DND-41 (cell line): ENCODE measurements at places on chromosomes 1 and 21.

DNA sequence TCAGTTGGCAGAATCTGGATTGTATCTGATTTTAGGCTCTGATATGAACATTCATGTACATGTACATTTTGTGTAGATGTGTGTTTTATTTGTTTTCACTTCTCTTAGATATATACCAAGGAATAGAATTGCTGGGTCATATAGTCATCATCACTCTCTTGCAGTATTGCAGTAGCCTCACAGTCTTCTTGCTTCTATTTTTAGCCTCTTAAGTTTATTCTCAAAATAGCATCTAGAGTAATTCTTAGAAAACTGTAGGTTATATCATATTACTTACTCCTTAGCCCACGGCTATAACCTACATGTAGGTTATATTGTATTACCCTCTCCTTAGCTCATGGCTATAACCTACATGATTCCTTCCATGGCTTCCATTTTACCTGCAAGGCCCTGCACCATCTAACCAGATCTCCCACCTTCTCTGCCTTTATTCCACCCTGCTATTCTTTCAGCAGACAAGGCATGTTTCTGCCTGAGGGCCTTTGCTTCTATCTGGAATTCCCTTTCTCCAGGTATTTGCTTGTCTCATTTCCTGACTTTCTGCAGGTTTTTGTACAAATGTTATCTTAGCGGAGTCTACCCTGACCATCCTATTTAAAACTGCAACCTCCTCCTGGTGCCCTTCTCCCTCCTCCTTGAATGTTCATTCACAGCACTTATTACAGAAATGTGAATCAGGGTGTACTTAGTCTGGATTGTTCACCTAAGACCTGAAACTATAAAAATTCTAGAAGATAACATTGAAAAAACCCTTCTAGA, 109.0 kb upstream of the ETV3 start:
- no peak overlapping the region for H3K4me3 ChIP-seq
- DNase-seq = no peak
- H3K27me3 ChIP-seq = no peaks in the 10 kb centered on the region
- H3K4me1 ChIP-seq = no peaks in the 10 kb centered on the region
- H3K36me3 ChIP-seq = no peaks in the 10 kb centered on the region

DNA sequence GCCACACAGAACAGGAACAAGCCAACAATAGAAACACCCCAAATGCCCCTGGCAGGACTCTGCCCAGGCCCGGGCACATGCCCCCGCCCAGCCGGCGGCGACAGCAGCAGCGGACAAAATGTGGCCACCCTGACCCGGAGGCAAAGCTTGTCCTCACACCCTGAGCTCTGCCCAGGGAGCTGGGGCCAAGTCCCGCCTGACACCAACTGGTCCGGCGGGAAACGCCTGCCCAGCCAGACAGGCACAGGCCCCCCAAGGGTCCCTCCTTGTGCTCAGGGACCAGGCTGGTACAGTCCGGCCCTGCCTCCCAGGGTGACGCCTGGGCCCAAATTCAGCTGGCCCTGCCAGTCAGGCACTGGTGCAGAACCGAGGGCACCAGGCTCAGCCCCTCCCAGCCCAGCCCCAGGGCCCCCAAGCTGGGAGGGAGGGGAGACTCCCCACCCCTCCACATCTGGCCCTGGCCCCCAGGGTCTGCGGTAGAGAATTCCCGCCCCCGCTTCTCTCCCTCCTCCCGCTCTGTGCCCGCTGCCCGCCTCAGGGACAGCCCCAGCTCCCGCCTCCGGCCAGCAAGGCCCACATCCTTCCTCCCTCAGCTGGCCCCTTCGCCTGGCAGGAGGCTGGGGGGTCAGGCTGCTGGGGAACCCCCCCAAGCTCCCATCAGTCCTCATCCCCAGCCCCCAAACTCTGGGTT, 2.0 kb downstream of the AHDC1 start:
- no peaks in the 10 kb centered on the region for H3K27me3 ChIP-seq
- DNase-seq = peak; percentile 51
- peaks cover 81% of the 10 kb centered on the region for H3K4me1 ChIP-seq
- H3K4me3 ChIP-seq = peak overlapping the region; percentile 42; the same call in 1 of the 2 replicates

GRCh38 chr1:185042737-185043136, 2.6 kb upstream of the RNF2 start:
- no peak overlapping the region for H3K4me3 ChIP-seq
- no peak overlapping the region for H3K27ac ChIP-seq
- no peaks in the 10 kb centered on the region for H3K27me3 ChIP-seq
- H3K36me3 ChIP-seq = no peaks in the 10 kb centered on the region; the same call in 1 of the 2 replicates
- DNase-seq = no peak
- H3K4me1 ChIP-seq = peaks cover 20% of the 10 kb centered on the region

DNA sequence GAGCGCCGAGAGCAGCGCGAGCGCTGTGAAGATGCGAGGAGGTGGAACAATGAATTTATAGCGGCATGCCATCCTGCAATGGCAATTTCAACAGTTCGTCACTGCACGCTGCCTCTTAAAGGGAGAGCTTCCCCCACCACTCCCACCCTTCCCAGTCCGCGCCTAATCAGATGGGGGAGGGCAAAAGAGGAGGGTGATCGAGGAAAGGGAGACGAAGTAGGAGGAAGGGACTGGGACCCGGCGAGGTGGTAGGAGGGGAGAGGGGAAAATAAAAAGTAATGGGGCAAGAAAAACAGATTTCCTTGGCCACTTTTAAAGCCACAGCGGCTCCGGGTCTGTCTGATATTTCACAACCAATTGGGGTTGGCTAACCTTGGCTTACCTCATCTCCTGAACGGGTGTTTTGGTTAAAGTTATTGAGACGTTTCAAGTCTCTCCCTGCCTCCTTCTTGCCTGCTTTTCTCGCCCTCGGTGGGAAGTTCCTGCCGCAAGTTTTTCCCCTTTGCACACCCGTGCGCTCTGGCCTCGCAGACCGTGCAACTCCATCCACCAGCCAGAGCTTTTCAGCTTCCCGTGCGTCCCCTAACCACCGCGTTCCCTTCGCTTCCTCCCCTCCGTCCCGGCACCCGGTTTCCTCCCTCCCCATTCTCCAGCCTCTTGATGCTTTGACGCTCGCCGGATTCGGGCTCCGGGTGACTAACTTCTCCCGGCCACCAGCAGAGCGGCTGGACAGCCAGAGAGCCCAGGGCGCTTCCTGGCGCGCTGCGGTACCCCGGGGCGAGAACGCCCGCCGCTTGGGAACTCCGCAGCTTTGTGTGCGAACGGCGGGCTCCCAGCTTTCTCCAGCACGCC, at the start of gene ADAMTS5:
TSS of gene ADAMTS5 (minus strand) at position 27 of the 852 bp plus-strand sequence. CDS start 697 bp downstream, outside the sequence.
- no peak within 1 kb of the TSS for H3K27ac ChIP-seq
- no peak for DNase-seq
- no peaks in the 10 kb centered on the region for H3K27me3 ChIP-seq

- no peaks in the 10 kb centered on the region for H3K4me1 ChIP-seq
- no peaks in the 10 kb centered on the region for H3K36me3 ChIP-seq
- no peak overlapping the region for H3K4me3 ChIP-seq
- H3K27me3 ChIP-seq = no peaks in the 10 kb centered on the region
- H3K27ac ChIP-seq = no peak overlapping the region
These were observed 291.8 kb downstream of the CHRM3 start for GRCh38 chr1:239678181-239678580.

DNA sequence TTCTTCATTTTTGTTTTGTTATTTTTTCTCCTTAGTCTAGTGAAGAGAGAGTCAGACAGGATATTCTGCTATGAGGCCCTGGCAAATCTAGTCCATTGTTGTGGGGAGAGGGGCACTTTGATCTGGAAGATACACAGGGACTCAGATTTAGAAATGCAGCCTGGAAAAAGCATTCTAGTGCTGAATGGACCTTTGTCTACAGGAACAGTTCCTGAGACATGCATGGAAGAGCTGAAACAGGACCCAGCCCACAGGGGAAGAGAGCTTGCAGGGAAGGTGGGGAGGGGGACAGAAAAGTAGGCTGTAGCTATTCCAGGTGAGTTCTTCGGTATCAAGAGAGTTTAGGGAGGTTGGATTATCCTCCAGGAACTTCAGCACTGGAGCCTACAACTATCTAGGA, 98.5 kb downstream of the AKT3 start:
- no peak overlapping the region for H3K27ac ChIP-seq
- no peak for DNase-seq
- H3K4me1 ChIP-seq = no peaks in the 10 kb centered on the region
- no peaks in the 10 kb centered on the region for H3K27me3 ChIP-seq
- no peak overlapping the region for H3K4me3 ChIP-seq

- peaks cover 27% of the 10 kb centered on the region for H3K36me3 ChIP-seq
- no peaks in the 10 kb centered on the region for H3K27me3 ChIP-seq
- H3K4me3 ChIP-seq = no peak overlapping the region
- peaks cover 9% of the 10 kb centered on the region; the same call in 1 of the 2 replicates for H3K4me1 ChIP-seq
- DNase-seq = no peak
These were observed 8.0 kb downstream of the CSF1 start for GRCh38 chr1:109918671-109919070.

DNA sequence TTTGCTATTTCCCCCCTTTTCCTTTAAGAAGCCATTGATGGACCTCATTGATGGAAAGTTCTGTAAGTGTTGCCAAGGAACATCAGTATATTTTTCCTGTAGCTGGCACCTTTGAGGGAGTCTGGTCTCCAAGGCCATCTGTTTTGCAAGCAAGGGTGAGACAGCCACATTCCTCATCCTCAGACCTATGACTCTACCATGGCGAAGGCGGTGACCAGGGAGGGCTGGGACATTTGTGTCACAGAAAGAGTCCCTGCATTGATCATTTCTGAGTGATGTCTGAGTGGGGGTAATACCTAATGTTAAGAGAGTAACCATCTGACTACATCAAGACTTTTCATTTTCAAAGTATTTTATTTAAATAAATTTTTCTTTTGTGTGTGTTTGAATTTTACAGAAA, 35.4 kb downstream of the KIAA0040 start:
- no peaks in the 10 kb centered on the region for H3K36me3 ChIP-seq

DNA sequence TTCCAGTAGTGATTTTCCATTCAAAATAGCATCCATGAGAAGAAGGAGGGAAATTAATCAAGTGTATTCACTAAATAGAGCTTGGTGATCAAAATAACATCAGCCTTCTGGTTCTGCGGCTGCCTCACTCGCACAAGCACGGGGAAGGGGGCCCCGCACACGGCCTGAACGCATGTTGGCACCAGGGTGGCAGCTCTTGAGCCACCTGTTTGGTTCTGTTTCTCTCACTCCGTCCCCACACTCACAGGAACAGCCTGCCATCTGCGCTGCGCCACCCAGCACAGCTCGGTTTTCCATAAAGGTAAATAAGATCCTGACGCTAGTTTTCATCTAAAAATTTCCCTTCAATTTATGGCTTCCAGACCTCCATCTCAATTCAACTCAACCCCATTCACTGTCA, 49.4 kb downstream of the TIAM1 start:
- DNase-seq = no peak
- no peaks in the 10 kb centered on the region for H3K27me3 ChIP-seq
- H3K4me3 ChIP-seq = no peak overlapping the region
- no peaks in the 10 kb centered on the region for H3K4me1 ChIP-seq
- H3K36me3 ChIP-seq = no peaks in the 10 kb centered on the region

DNA sequence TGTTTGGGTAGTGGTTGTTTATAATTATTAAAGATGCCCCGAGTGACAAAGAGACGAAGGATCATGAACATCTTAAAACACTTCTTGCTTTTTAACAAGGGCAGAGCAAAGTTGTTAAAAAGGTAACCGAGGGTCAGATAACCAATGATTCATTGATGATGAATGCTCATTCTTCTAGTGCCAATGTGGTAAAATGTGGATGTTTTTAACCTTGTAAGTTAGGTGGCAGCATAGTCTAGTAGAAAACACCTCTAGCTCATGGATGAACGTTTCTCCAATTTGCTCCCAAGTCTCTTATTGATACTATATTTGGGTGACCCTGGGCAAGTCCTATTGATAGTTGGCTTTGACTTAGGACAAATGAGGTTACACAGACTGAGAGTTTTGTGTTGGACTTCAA, 167.9 kb downstream of the KIF26B start:
- H3K4me1 ChIP-seq = no peaks in the 10 kb centered on the region
- H3K27me3 ChIP-seq = no peaks in the 10 kb centered on the region
- no peaks in the 10 kb centered on the region for H3K36me3 ChIP-seq
- DNase-seq = no peak

DNA sequence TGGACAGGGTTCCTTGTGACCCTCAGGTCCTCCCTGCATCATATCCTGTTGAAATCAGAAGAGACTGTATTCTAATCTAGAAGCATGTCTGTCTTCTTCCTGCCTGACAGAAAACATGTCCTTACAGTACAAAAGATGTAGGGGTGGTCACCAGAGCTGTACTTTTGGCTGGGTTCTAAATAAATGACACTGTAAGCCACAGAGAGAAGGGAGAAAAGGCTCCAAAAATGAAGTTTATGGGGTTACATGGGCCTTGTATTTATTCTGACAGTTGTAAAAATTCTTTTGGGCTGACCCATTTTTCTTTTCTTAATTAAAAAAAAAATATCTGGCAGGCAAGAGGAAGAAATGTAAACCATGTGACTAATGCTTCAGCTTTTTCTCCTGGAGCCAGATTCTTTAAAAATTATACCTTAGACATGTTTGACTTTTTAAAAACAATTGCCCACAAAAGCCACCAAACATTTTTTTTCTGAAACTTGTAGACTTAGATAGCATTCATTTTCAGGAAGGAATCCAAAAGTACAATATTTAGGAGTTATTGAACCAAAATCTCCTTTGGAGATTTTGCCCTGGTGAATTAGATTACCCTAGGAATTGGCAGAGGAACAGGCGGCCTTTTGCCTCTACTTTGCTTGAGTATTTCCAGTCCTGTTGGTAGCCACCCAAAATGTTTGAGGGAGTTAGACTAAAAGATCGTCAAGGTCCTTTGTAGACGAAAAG, 17.1 kb downstream of the RGL1 start:
- no peak for DNase-seq
- no peaks in the 10 kb centered on the region for H3K4me1 ChIP-seq
- no peak overlapping the region for H3K27ac ChIP-seq
- H3K27me3 ChIP-seq = no peaks in the 10 kb centered on the region
- no peak overlapping the region for H3K4me3 ChIP-seq

DNA sequence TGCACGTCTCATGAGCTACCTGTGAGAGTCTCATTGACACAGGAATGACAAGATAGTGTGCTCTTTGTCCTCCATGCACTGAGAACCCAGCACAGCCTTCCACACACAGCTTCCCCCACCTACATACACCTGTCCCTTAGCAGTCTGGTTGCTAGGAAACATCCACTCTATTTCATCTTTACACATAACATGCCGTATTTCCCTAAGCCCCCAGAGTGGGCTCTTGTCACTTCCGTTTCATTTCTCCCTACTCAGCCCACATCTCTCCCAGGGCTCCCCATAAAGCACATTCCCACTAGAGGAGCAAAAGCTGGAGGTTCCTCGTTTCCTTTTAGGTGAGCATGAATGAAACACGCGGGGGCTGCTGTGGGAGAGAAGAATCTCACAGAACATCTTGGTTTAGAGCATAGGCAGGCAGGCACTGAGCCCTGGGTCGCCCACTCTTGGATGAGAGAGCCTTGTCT, 137.1 kb downstream of the ETS2 start:
- no peaks in the 10 kb centered on the region for H3K27me3 ChIP-seq
- no peak overlapping the region for H3K4me3 ChIP-seq
- no peaks in the 10 kb centered on the region for H3K36me3 ChIP-seq
- peaks cover 16% of the 10 kb centered on the region for H3K4me1 ChIP-seq

GRCh38 chr1:62799688-62800087, 15.8 kb downstream of the ATG4C start:
- no peak for DNase-seq
- no peaks in the 10 kb centered on the region for H3K27me3 ChIP-seq
- no peak overlapping the region for H3K4me3 ChIP-seq
- no peaks in the 10 kb centered on the region for H3K4me1 ChIP-seq

- no peak for DNase-seq
- peaks cover 13% of the 10 kb centered on the region for H3K4me1 ChIP-seq
- H3K36me3 ChIP-seq = no peaks in the 10 kb centered on the region
- no peaks in the 10 kb centered on the region for H3K27me3 ChIP-seq
These were observed 2.1 kb downstream of the ADAMTS4 start for GRCh38 chr1:161196521-161197451.
